ENCODE measurements at places on chromosomes 5 and 9.
A peak's percentile ranks its signal among the peaks of the same experiment; 100 is the strongest.

- DNase-seq = no peak
Measured at GRCh38 chr9:98784831-98785806, 11.2 kb downstream of the ANKS6 start.

DNA sequence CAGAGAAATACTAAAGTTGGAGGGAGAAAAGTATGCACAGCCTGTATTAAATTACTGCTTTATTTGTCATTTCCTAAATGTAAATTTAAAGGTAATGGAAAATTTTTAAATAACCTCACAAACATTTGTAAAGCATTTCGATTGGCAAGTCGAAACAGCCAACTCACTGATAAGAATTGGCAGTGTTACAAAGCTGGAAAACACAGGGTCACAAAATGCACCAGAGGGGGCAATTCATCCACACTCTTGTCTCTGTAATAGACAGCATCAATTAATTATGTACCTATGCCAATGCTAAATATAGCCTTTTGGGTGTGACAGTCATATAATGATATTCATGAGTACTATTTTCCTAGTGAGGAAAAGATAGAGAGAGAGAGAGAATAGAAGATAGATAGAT, 140.6 kb upstream of the PRLR start:
- DNase-seq = no peak

DNA sequence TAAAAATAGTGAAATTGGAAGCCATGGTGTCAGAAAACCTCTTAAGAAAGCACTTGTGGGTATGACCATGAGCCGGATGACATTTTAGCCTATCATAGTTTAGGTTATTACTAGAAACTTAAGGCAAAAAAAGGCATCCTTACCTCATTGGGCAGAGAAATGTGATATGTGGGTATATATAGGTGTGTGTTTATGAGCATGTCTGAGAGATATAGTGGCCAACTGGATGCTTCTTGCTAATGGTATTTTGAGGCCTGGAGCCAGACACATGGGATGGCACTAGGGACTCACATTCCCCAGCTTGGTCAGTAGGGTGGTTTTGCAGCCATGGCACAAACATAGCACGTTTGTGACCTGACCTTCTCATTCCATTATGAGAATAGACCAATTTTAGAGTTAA, 295.6 kb upstream of the MEF2C start:
- DNase-seq = no peak

DNA sequence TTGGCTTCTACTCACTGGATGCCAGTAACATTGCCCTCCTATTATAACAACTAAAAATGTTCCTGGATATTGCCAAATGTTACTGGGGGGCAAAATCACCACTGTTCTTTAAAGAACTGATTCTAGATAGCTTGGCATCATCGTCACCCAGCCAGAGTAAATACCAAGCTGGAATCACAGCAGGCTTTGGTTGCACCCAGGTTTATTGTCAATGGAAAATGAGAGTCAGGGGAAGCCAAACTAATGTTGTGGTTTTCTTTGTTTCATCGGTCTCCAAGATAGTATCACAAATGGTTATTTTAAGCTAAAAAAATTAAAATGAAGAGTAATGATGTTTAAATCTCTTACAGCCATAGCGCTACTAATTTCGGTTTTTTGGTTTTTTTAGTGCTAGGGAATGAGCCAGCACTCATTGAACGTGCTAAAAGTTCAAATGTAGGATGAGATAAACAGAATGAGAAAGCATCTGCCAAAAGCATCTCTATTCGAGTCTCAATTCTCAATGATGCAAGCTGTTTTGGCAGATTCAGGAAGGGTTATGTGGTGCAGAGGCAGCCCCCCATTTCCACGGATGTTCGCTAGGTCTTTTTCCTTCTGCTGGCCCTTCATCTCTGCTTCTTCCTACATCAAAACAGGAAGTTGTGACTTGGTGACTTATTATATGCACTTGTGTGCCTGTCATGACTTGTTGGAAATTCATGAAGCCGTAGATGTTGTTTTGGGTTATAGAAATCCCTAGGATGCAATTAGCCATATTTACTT, 558.0 kb downstream of the EBF1 start:
- DNase-seq = no peak

DNA sequence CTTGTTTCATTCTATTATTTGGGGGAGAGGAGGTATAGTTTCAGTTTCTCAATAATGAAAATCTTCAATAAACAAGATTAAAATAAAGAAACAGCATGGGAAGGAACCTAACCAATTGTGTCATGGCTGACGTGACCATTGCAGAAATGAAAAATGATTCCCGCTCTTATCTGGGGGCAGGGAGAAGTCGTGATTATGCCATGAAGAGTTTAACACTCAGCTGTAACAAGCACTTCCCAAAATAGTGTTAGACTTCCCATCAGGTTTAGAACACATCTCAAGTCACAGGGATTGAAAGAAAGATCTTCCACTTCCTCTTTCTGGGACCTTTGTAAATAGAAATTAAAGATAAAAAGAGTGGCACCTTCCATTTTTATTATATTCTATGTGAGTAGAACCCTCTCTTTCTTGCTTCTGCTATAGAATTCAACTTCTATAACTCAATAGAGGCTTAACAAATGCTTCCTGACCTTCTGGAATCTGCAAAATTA, 122.2 kb downstream of the TRPM6 start:
- DNase-seq = no peak

- DNase-seq = no peak
Measured at GRCh38 chr5:124342584-124342983, 403.9 kb downstream of the ZNF608 start.

DNA sequence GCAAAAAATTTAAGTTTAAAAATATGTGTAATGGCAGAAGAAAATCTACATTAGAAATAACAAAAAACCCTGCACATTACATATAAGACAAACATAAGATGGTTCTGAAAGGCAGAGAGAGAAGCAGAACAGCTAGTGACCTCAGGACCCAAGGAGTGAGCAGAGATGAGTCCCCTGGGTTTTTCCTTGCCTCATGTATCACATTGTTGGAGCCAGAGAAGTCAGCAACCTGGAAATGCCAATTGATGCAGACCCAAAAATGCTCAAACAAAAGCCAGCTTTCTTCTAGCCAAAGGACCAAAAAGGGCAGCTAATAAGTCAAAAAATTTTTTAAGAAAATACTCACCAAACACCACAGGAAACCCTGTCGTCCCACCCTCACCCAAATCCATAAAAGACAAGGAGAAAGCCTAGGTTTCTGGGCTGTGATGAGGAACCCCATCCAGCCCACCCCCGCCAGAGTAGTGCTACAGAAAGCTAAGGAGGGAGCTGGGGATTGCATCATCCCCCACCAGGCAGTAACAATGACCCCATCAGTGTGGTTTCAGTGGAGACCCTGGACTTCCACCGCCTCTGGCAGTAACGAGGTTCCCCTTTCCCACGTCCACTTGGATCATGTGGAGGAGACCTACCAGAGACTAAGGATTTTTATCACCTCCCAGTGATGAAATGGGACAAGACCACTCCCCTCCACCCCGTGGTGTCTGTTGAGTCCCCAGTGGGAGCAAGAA, 17.6 kb downstream of the DENND1A start:
- no peak for DNase-seq

GRCh38 chr9:100474082-100474923, 1.4 kb downstream of the TMEFF1 start:
- DNase-seq = no peak

- no peak for DNase-seq
Measured at GRCh38 chr9:109315480-109316206, 5.2 kb downstream of the EPB41L4B start.

- no peak for DNase-seq
Measured at GRCh38 chr5:1156033-1156753, 44.3 kb upstream of the SLC12A7 start.

DNA sequence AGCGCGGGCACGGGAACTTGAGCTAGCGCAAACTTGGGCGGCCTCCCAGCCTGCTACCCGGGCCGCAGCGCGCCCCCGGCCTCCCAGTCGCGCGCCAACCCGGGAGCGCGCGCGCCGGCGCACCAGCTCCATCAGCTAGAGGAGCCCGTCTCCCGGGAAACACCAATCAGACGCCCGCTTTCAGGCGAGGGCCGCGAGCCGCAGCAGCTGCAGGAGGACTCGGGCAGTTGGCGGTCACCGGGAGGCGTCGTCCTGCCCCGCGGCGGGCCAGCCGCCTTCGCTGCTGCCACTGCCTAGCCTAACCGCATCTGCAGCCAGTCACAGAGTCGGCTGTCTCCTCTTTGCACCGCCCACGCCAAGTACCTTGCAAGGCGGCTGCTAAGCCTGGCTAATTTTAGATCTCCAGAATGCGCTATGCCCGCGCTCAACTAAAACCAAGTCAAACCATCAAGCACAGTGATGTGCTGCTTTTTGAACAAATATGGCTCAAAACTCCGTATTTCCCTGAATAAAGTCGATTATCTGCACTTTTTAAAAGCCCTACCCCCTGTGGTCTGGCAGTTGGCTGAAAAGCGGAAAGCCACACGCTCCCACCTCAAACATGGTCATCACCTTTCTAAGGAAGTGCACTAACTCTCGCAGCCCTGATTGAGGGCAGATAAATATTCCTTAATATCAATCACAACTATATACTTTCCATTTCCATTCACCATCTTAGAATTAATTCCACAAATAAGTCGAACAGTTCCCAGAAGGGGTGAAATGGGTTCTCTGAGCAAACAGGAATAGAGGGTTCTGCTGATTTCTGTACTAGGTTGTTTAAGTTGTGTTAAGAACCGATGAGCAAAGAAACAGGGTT, 221.8 kb downstream of the MEF2C start:
- DNase-seq = peak; percentile 84

DNA sequence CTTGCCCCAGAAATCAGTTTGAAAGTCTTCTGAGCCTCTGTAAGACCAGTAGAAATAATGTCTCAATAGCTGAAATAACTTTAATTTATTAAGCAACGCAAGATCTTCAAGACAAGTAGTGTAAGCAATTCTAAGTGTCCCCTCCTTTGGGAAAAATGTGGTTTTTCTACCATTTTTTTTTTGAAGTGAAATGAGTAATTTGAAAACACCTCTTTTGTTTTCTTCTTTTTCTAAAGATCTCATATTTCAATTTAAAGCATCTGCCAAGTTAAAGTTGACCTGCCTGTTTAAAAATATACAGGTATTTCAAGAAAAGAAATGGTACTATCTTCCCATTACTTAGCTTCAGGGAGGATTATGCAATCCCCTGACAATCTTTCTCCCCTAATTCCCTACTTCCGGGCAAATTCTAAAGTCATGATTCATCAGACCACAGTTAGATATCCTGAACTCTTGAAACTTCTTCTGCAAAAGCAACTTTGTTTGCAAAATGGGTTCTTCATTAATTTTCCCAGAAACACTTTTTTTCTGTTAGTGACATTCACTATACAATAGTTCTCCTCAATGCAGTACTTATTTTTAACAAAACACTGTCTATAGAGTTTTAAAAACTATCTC, 7.8 kb upstream of the ANXA1 start:
- DNase-seq = peak; percentile 85

DNA sequence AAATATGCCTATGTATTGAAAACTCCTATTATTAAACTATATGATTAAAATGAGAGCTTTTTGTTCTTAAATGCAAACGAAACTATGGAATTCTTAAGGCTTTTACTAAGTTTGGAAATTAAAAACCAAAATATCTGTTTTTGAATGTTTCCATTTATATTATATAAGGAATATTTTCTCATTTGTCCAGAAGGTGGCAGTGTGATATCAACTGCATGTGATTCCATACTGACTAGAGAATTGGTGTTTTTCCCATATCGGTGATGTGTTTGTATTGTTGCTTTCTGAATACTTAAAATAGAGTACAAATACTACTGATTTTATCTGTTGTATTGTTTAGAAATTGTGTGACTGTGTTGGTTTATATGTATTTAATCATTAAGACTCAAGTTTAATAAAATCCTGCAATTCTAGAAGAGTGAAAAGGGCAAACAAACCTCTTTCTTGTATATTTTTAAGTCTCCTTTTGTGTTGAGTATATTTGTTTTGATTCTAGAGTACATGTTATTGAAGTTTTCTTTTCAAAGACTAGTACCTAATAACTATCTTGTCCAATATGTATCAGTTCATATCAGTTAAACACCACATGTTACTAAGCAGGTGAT, 320.8 kb downstream of the CCDC171 start:
- peak; percentile 13 for DNase-seq

GRCh38 chr5:142686968-142687367, 1.1 kb upstream of the FGF1 start:
- no peak for DNase-seq

DNA sequence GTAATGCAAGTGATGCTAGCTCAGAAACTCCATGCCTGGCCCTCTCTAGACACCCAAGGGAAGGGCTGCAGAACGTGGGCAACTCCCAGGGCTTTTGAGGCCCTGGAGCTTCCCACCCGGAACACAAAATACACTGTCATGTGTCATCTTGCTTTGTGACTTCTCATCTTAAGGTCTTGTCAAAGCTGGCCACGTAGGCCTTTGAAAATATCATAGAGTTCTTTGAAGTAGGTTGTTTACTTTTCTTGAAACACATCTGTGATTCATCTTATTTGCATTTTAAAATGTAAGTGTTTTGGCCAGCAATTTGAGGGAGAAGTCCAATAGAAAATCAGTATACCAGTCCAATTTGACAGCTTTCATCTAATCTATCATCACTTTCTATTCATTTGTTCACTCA, 40.2 kb upstream of the PALM2AKAP2 start:
- DNase-seq = no peak

- DNase-seq = no peak
Measured at GRCh38 chr9:100425758-100426157, 1.2 kb upstream of the MSANTD3 start.

DNA sequence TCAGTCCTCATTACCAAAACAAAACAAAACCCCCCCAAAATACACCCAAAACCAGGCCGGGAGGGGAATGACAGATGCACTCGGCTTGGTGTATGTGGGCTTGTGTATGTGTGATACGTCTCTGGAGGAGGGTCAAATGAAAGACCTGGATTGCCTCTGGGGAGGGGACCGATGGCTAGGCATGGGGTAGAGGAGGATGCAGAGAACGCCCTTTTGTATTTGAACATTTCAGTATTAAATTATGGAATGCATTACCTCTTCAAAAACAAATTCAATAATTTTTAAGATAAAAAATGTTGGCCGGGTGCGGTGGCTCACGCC, 61.4 kb downstream of the LMX1B start:
- no peak for DNase-seq

DNA sequence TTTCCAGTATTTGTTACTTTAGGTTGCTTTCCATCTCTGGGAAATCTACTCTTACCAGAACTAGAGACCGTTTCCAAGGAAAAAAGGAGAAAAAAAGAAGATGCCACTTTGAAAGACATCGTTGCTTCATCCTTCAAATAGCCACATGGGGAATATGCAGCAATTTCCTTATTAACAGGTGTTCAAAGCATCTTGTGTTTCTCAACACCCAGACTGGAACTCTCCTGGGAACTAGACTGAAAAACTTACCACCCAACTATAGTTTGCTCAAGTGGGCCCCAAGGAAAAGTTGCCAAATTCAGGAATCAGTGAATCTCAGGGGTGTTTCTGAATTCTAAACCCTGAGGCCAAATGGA, 80.0 kb upstream of the JAK2 start:
- no peak for DNase-seq

- no peak for DNase-seq
Measured at GRCh38 chr9:124062172-124062571, 50.6 kb downstream of the LHX2 start.

GRCh38 chr9:76181020-76181641, 213.1 kb downstream of the RFK start:
- no peak for DNase-seq

GRCh38 chr5:32027093-32027716, 146.9 kb downstream of the GOLPH3 start:
- DNase-seq = no peak

- no peak for DNase-seq
Measured at GRCh38 chr9:125886365-125886764, 139.2 kb downstream of the PBX3 start.

Measured in COLO829 (cell line).